ENCODE measurements at places on chromosomes 1 and 21. TPM values are rescaled to one million over a fixed set of nuclear protein-coding genes. Genes with fewer than 3 reads are reported as not detected.

DNA sequence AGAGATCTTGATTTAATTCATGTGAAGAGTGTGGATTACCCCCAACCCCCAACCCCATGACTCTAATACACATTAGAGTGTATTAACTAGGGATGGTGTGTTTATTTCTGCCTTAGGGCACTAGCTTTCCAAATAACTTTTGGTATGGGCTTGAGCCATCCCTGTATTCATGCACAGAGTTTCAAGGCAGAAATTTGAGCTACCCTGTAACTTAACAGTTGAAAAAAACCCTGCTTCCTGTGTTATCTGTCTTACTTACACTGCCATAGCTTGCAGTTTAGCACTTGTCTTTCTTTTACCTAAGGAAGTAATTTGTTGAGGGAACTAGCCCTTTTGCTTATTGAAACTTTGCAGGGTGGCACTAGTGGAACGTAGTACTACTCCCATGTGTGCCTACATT, 6.3 kb downstream of the SRSF11 start:
- DNase-seq, result no peak

DNA sequence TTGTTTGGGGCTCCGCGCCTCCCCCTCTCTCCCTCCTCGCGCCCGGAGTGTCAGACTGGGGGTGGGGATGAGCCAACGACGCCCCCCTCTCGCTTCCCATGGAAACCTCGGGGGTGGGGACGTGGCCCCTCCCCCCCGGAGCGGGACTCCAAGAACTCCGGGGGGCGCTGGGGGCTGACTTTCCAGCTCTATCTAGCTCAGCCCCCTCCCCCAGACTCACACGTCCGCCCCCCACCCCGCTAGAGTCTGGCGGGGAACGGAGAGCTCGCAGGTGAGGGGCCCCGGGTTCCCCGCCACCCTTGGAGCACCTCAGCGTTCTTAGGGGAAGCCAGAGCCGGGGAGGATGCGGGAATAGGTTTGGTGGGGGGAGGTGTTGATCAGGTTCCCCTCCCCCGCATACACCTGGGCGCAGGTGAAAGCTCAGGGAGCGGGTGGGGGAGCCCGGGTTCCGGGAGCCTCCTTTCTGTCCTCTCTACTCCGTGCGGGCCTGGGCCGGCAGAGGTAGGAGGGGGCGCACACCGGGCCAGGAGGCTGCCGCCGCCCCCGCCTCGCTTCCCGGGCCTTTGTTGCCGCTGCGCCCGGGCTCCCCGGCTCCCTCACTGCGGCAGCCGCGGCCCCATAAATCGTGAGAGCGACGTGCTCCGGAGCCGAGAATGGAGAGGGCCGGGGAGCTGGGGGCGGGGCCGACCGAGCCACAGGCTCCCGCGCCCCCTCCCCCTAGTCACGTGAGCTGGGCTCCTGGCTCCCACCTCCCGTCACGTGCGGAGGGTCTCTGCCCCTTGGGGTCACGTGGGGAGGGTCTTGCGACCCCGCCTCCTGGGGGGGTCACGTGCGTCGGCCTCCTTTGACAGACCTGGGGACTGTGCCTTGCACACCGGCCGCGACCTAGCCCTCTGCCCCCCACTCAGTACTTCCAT, 1.9 kb downstream of the EFNA3 start:
- DNase-seq, result peak; percentile 71

GRCh38 chr1:15994590-15995351, 9.3 kb upstream of the SRARP start:
- no peak for DNase-seq

DNA sequence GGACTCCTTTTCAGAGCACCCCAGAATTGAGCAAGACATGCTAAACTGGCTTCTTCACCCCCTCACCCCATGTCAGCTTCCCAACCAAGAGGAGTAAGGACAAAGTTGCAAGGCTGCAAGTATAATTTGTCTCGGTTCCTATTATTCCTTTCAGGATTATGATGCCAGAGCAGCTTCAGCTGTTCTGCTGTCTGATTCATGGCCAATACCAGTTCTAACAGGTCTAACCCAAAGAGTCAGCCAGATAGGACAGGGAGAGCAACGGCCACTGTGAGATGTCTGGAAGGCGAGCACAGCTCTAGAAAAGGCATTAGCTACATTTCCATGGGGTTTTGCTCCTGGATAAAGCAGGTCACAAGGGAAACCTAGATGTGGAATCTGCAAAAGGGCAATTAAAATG, 53.3 kb upstream of the HOOK1 start:
- no peak for DNase-seq

GRCh38 chr21:18614303-18614702, 210.7 kb upstream of the TMPRSS15 start:
- no peak for DNase-seq

Gene DMRTA2
- total RNA-seq, result not detected

Gene KLF17
- total RNA-seq, result 0.13 TPM

Gene CA6
- not detected for total RNA-seq

Gene CHD5
- 2.1 TPM for total RNA-seq

All from mucosa of descending colon (tissue), 3 donors.